Stimulated activated CD8-positive, alpha-beta memory T cell treated with anti-CD3 and anti-CD28 coated beads, Interleukin-4, amount 100 ng/mL, for 1 hour (primary cell): ENCODE measurements at places on chromosomes 1 and 21.

DNA sequence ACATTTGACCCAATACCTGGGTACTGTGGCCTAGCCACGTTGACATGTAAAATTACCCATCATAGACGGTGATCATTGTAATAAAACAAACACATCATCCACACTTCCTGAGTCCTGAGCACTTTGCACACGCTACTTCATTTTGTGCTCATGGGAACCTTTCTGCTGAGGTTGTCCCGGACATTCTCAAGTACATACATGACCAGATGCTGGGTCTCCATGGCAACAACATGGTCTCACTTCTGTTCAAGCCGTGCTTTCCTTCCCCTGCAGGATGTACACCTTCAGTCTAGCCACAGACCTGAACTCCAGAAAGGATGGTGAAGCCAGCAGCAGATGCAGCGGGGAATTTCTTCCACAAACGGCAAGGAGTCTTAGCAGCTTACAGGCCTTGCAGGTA lies 22.7 kb downstream of the UBASH3A start:
- DNase-seq = no peak

GRCh38 chr1:169681140-169681539 lies 30.3 kb downstream of the SELL start:
- DNase-seq = no peak

- DNase-seq = no peak
These were observed 7.8 kb upstream of the CHAF1B start for GRCh38 chr21:36377391-36377842.

DNA sequence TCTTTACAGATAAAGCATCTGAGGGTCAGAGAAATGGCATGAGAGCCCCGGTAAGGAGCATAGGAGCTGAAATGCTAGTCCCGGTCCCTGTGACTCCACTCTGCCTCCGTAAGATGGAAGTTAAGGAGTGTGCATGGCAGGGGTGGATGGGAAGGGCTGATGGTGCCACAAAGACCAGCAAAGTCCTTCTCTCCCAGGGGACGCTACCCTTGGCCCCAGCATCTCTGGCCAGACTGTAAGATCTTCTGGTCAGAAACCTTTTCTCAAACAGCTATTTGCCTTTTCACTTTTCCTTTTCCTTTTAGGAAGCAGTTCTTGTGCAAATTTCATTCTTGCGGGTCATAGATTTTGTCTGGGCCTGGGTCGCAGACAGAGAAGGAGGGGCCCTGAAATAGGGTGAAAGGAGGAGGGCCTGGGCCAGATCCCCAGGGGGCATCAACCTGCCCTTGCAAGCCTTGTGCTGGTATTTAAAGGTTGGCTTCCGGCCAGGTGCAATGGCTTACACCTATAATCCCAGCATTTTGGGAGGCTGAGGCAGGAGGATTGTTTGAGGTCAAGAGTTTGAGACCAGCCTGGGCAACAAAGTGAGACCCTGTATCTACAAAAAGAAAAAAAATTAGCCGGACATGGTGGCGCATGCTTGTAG lies 14.4 kb upstream of the EPS8L3 start:
- DNase-seq = no peak

GRCh38 chr1:66300972-66301451 lies 232.9 kb upstream of the SGIP1 start:
- no peak for DNase-seq

DNA sequence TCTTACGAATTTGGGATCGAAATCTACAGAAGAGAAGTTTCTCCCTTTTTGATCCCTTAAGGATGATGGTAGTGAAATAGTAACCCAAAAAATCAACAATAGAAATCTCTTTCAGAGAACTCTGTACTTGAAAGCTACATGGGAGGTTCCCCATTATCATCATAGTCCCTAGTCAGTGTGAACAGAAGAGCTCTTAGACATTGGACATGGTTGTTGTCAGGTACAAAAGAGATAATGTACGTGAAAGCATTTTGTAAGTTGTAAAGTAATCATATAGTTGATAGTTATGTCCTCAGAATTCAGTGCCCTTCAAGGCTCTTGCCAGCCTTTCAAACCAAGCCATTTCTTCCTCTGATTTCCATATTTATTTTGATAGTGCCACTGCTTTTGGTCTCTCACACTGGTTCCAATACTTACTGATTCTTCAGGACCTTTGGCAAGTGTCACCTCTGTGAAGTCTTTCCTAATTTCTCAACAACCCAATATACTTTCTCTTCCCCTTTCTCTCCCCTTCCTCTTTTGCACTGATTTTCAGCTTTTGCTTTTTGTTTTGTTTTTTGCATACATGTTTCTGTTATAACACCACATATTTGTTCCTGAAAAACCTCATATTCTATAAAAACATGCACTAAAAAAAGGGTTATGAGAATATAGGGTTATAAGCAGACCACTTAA lies 22.4 kb downstream of the VPS45 start:
- DNase-seq = no peak

DNA sequence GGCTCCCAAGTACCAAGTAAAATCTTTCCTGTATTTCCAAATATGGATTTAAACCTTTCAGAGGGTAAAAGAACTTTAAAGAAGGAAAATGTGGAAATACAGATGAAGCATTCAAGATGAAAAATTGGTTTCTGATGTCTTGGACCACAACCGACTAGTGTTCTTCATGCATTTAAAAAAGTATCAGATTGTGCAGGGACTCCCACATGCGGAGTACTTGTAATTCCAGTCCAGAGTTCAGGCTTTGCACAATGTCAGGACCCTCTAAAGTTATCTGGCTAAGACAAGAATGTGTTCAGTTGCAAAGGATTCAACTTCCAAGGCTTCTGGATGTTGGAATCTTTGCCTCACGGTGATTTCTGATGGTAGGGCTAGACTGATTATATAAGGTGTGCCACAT lies 66.7 kb downstream of the RGL1 start:
- no peak for DNase-seq

DNA sequence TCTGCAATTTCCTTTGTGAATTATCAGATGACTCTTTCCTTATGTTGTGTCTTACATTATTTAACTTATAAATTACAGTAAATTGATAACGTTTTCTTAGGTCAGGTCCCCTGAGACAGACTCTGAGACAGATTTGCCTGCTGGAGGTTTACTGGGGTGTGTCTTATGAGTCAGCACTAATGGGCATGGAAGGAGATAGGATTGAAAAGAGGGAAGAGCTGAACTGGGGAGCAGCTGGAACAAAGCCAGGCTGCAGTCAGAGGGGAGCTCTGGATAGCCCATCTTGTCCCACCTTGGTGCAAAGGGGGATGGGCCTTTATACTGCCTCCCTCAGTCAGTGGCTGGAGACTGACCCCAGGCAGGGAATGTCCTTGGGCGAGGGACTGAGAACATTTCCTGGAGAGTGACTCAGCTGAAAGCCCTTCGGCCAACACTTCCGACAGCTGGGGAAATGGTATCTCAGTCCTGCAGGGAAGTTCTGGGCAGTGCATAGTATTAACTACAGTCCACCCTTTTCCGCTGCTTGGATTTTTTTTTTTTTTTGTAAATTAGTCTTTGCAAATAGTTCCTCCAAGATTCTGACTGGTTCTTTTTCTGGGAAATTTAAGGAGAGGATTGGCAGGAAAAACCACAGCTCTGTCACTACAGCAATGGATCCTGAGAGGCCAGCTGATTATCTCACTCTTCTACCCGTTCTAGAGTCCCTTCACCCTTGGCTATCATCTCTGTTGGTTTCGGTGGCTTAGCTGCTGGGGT lies 39.1 kb upstream of the CDC42BPA start:
- DNase-seq = no peak

- no peak for DNase-seq
These were observed 187.0 kb upstream of the OLFM3 start for GRCh38 chr1:102183711-102184110.

GRCh38 chr1:44792736-44793502 lies 4.9 kb upstream of the BEST4 start:
- no peak for DNase-seq

- DNase-seq = peak; percentile 90
These were observed 3.6 kb upstream of the SPSB1 start for GRCh38 chr1:9289090-9289534.

GRCh38 chr1:167681451-167682098 lies 40.2 kb upstream of the MPZL1 start:
- DNase-seq = no peak

DNA sequence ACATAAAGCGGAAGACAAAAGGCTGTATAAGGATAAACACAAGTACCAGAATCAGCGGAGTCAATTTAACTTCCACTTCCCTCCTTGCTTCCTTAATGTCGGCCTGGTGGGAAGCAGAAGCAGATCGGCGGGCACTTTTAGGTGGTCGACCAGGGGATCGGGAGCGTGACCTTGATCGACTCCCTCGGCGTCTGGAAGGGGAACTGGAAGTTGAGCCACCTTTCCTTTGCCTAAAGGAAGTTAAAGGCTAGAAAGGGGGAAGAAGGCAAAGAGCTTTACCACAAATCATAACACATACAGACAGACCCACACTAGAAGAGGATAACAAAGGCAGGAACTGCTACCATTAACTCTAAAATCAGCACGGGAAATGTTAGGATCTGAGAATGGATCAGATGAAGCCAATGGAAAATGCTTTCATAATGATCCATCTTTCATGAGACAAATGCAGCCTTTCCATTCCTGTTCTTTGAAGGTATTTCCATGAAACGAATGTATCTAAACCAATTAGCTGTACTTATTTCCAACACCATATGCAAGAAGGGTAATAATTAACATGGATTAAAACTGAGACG lies 5.7 kb downstream of the LBR start:
- DNase-seq = no peak

GRCh38 chr1:56502700-56503245 lies 76.6 kb downstream of the PLPP3 start:
- DNase-seq = no peak

- DNase-seq = no peak
These were observed 24.9 kb upstream of the GLIS1 start for GRCh38 chr1:53763911-53764310.

DNA sequence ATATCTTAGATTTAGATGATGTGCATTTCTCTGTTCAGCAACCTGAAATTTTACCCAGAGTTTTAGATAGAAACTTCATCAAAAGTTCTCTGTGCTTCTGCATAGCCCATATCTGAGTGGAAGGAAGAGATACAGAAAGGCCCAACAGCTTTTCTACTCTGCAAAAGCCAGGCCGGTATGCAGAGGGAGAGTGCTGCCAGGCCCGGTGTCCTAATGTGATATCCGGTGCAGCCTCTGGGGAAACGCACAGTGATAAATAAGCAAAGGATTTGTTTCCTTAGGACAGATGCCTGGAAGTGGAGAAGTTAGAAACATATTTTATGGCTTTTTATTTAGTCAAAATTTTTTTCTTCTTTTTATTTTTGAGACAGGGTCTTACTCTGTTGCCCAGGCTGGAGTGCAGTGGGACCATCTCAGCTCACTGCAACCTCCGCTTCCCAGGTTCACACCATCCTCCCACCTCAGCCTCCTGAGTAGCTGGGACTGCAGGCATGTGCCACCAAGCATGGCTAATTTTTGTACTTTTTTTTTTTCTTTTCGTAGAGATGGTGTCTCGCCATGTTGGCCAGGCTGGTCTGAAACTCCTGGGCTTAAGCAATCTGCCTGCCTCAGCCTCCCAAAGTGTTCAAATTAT lies 145.8 kb downstream of the PATJ start:
- no peak for DNase-seq

DNA sequence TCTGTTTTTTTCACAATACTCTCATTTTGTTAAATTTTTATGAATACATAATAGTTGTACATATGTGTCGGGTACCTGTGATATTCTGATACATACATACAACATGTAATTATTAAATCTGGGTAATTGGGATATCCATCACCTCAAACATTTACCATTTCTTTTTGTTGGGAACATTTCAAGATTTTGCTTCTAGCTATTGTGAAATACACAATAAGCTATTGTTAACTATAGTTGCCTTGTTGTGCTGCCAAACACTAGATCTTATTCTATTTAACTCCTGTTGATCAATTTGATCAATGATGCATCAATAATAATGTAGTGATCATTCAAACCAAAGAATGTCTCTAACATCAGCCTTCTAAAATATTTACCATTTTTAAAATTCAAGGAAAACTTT lies 234.6 kb upstream of the NR5A2 start:
- DNase-seq = no peak

DNA sequence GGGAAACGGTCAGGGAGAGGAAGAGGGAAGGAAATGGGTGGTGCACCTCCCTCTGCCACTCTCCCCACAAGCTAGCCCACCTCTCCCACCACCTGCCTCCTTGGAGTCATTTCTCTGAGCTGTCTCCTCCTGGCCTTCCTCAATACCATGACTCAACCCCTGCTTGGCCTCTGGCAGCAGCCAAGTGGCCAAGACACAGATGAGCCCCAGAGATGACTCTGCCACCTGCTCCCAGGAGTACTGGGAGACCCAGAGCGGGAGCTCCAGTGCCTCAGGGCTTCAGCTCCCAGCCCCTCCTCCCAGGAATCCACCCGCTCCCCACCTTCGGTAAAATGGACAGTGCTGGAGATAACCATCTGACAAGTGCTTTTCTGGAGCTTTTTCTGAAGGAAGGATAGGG lies 2.6 kb downstream of the S100A16 start:
- no peak for DNase-seq

- no peak for DNase-seq
These were observed 560 bp downstream of the PLEKHM2 start for GRCh38 chr1:15684468-15685291.

GRCh38 chr1:153752571-153753195 lies 22.5 kb upstream of the SLC27A3 start:
- no peak for DNase-seq

DNA sequence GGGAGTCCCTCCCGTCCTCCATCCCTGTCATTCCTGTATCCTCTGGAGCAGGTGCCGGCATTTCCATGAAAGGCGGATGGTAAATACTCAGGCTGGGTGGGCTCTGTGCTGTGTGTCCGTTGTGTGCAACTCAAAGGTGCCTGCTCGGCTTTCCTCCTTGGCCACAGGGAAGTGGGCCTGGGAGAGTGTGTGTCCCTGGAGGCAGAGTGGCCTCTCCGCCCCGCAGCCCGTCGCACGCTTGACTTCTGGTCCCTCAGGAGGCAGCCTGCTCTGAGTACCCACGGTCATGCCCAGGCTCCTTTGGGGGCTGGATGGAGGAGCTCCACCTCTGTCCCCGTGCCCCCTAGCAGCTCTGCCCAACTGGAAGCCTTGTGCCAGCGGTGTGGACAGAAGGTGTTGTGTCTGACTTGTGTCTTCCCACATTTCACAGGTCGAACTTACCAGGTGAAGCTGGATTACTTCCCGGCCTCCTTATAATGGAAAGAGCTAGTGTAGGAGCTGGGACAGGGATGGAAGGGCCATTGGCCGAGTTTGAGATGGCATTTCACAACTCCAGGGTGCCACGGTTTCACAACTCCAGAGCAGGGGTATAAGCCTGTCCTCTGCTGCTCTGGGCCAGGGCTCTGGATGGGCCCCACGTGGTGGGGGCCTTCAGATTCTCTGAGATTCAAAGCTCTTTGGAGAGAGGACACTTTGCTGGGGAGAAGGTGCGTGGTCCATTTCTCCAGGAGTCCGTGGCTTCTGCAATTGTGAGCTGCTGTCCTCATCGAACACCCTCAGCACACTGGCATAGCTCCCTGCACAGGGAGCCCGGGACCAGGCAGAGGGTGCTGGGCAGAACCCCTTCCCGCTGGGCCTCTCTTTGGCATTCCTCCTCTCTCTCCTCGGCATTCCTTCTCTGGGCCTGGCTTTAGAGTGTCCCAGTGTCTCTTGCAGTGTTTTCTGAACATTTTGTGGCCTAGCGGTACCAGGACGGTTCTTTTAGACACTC lies 152.7 kb upstream of the COL6A1 start:
- DNase-seq = no peak
